Stimulated activated CD8-positive, alpha-beta memory T cell treated with anti-CD3 and anti-CD28 coated beads, Interleukin-15, amount 100 ng/mL, for 1 hour (primary cell): ENCODE measurements at places on chromosomes 7 and 10.

DNA sequence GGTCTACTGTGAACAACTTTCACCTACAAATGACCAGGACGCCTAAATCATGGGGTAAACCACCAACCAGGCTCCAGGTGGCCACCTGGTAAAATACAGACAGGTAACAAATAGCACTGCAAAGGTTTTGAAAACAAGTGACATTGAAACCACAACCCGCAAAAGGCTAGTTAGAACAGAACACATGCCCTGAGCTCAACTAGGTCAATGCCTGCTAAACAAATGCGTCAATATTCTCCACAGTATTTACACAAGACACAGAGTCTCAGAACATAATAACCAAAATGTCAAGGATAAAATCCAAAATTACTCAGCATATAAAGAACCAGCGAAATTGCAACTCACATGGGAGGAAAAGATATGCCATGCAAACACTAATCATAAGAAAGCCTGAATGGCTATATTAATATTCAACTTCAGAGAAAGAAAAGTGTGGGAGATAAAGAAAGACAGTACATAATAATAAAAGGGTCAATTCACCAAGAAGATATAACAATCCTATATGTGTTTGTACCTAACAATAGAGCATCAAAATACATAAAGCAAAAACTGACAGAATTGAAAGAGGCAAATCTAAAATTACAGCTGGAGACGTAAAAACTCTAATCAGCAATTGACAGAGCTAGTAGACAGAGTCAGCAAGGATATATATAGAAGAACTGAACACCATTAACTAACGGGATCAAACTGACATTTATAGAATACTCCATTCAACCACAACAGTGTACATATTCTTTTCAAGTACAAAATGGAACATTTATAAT is 47.6 kb downstream of the SMURF1 start:
- no peak for DNase-seq

DNA sequence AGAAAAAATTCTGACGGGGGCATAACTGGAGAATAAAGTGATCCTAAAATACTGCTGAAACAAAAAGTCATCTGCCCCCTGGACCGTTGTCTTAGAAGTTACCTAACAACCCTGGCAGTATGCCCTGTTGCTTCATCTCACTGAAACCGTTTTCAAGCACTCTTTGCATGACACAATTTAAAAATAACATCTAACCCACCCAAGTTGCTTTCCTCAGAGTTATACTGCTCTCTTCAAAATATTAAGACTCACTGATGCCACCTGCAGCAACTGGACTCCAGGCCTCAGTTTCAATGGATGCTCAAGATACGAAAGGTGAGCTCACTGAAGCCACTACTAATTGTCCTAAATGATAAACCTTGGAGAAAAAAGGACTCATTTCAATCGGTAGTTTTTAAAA is 57.4 kb downstream of the CDK6 start:
- no peak for DNase-seq

DNA sequence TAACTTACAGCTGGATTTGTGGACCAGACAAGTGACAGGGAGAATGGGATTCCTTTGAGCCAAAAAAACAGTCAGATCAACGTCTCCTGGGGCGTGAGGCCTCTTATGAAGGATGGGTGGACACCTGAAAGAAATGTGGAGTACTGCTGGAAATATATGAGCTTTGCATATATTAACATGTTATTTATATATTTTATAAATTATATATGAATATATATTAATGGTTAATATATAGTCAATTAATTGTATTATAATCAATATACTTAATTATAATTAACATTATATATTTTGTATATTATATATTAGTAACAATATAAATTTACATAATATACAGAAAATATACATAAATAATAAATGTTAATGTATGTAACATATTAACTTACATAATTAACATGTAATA is 57.5 kb downstream of the CACNB2 start:
- no peak for DNase-seq

GRCh38 chr10:123995461-123996131 is 97.8 kb downstream of the CHST15 start:
- no peak for DNase-seq

- peak; percentile 44 for DNase-seq
Observed at GRCh38 chr7:92133737-92134270, 473 bp downstream of the CYP51A1 start.

DNA sequence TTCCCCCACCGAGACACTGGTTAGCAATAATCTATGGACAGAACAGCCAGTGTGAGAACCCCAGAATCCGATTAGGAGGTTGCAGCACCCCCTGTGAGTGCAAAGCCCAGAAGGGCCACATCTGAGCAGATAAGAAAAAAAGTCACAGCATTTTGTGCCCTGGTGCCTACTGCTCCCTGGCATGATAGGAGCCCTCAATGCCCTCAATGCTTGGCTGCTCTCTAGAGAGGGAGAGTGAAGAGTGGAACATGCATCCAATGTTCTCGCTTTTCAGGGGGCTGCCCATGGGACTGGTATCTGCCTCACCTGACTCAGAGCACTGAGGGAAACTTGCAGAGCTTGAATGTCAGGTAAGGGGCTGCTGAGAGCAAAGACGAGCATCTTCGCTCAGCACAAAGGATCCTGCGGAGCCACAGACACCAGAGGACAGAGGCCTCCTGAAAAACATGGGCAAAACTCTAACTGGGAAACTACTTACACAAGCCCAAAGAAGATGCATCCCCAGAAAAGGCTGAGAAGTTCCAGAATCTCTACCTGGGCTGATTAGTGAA is 98.0 kb upstream of the FAM20C start:
- no peak for DNase-seq

GRCh38 chr10:124652701-124653100 is 91.5 kb downstream of the FAM53B start:
- no peak for DNase-seq

DNA sequence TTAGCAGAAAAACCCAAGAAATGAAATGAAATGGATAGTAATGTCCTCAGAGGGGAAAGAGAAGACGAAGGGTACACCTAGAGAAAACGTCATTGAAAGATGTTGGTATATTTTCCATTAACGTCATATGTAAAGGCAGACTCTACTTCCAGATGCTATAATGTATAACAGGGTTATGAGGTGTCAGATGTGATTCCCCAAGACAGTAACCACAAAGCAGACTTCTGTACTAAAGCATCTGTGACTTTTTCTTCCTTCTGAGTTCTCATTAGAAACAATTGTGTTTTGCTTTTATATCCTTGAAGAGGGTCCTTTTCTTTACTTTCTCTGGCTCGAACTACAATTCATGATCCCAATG is 37.4 kb downstream of the LRRC72 start:
- DNase-seq, result no peak

DNA sequence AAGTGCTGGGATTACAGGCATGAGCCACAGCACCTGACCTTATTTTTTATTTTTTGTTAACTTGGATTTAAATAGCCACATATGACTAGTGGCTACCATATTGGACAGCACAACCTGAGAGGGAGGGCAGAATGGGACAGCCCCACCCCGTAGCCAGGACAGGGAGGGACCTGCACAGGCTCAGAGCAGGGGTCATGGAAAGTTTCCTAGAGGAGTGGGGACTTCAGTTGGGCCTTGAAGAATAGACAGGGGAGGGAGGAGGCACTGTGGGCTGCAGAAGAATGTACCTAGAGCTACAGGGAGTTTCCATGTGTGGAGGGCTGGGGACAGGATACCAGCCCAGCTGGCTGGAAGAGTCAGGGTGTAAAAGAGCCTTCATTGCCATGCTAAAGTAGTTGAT is 8.8 kb downstream of the TRIM8 start:
- no peak for DNase-seq

GRCh38 chr7:96169439-96169838 is 152.5 kb downstream of the SLC25A13 start:
- no peak for DNase-seq

- no peak for DNase-seq
Observed at GRCh38 chr7:22114440-22114981, 168.8 kb upstream of the CDCA7L start.

DNA sequence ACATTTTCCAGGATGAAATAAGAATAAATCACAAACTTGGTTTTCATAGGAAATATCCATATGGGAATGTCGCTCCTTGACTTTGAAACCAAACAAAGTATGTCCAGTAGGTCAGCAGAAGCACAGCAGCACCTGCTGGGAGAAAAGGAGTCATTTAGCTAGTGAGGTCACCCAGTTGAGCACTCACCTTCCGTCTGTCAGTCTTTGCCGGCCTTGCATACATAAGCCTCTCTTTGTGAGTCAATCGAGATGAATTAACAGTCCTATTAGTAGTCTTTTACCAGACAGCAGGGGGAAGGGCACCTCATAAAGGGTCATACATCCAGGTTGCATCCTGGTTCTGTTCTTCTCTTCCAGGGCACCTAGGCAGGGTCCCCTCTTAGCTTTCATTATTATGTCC is 232.5 kb upstream of the FZD1 start:
- no peak for DNase-seq

GRCh38 chr10:110474826-110475225 is 22.9 kb upstream of the DUSP5 start:
- no peak for DNase-seq

- no peak for DNase-seq
Observed at GRCh38 chr7:81025360-81025759, 106.5 kb upstream of the SEMA3C start.

DNA sequence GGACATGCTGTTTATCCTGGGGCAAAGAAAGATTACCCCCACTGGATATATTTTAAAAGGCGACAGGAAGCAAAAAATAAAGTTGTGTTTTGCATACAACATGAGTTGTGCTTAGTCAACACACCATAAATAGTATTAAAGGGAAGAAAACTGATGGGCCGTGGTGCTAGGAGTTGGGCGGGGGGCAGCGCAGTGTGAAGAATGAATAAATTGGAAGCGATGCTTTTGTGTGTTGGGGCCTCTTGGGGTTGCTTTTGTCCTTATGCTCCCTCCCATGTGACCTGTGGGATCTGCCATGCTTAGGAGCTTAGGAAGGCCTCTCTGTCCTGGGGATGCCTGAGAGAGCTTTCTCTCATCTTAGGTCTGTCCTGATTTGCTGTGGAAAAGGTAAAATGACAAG is 35.0 kb upstream of the AGR3 start:
- no peak for DNase-seq

- no peak for DNase-seq
Observed at GRCh38 chr10:7697426-7697825, 5.7 kb upstream of the ITIH2 start.

DNA sequence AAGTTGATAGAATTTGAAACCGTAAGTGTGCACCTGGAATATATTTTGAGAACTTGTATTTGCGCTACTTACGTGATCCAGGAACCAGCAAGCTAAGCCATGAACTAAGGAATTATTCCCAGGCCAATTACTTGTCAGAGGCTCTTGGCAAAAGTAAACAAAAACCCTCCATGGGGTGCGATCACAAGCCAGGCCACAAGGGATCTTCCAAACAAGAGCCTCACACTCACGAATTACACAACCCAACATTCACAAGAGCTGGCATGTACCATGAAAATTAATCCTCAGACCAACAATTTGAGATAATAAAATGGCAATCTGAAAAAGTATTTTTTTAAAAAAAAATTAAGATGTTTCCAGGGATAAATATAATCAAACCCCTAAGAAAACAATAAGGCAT is 467.0 kb upstream of the AKR1E2 start:
- DNase-seq, result no peak

- no peak for DNase-seq
Observed at GRCh38 chr7:143046426-143046851, 5.7 kb upstream of the OR6V1 start.

- no peak for DNase-seq
Observed at GRCh38 chr10:112195224-112195623, 11.7 kb upstream of the GPAM start.

GRCh38 chr7:43469051-43469450 is 113.9 kb upstream of the STK17A start:
- DNase-seq, result no peak

- no peak for DNase-seq
Observed at GRCh38 chr7:22640269-22640668, 86.7 kb upstream of the IL6 start.

DNA sequence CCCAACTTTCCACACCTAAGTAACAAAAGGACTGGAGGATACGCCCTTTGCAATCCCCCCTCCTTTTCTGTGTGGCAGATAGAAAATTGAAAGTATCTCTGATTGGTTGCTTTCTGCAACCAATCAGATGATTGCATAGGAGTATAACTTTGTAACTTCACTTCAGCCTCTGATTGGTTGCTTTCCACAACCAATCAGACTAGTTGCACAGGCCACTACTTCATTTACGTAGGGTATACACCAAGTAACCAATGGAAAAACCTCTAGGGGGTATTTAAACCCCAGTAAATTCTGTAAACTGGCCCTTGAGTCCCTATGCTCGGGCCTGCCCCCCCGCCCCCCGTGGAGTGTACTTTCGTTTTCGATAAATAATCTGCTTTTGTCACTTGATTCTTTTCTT is 1080.4 kb downstream of the CNTNAP2 start:
- DNase-seq, result no peak

DNA sequence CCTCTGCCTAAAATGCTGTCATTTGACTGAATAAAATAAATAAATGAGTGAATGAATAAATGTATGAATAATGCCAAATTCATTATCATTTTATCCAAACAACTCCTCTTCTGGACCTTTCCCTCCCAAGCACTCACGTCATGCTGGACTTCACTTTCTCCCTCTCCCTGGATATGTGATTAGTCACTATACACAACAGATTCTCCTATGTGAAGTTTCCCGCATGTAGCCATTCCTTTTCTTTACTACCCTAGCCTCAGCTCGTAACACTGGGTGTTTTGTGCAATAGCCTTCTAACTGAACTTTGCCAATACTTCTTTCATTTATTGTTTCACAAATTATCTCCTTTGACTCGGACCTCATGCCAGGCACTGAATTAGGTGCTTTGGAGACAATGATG is 87.6 kb upstream of the IL6 start:
- no peak for DNase-seq

- DNase-seq, result no peak
Observed at GRCh38 chr10:113469796-113470195, 83.1 kb upstream of the HABP2 start.

DNA sequence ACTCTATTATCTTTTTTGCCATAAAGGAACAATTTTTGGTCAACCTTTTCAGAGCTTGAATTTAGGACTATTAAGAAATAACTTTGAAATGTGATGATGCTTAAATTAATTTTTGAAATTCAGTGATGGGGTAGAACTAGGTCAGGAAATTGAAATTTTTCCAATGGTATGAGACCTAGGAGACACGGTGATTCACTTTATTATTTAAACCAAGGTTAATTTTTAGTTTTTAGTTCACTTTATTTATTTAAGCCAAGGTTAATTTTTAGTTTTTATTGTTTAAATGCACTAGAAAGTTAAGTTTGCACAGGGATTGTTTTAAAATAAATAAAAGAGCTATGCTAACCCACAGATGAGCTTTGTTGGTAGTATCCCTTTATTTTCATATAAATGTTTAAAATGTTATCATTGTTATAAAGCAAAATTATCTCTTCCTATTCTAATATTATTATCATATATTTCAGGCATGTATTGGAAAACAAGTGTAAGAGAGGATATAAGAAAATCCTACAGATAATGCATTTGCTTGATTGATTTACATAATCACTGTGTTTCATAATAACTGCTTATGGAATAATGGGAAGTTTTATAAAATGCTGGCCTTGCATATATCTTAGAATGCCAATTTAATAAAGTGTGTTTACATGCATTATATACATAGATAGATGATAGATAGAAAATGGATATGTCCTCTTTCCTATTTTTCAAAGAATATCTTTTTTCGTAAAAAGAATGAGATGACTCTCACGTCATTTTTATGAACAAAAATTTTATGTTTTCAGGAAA is 163.6 kb downstream of the HGF start:
- no peak for DNase-seq
